ENCODE measurements at places on chromosomes 7 and 10. TPM values are rescaled to one million over a fixed set of nuclear protein-coding genes. Genes with fewer than 3 reads are reported as not detected.

The CCL26 gene
- polyA plus RNA-seq: not detected

The IKZF5 gene
- 16.4 TPM for polyA plus RNA-seq

The PTPRN2 gene
- polyA plus RNA-seq: 7.4 TPM

DNA sequence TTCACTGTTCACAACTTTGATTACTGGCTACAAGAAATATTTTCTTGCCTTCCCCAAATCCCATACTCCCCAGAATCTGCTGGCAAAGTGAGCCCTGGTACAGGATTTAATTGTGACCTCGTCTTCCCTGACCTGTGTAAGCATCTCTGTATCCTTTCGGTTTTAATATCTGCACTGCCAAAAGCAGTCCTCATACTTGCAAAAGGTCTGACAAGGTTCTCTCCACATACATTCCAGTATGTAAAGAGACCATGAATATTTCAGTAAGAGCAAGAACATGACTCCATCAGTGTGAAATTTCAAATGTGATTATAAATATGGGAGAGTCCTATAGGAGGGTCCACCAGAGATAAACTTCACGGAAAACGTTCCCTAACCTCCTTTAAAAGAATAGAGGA is 134.0 kb upstream of the TCF7L2 start:
- DNase-seq: no peak

GRCh38 chr10:129929343-129930292 is 34.5 kb downstream of the EBF3 start:
- no peak for DNase-seq

GRCh38 chr7:100583132-100584053 is 2.5 kb downstream of the LRCH4 start:
- no peak for DNase-seq

GRCh38 chr10:62581351-62581750 is 207.2 kb downstream of the ZNF365 start:
- no peak for DNase-seq

- DNase-seq: no peak
Measured at GRCh38 chr7:142477079-142477651, 219.3 kb upstream of the PRSS58 start.
